ENCODE measurements at places on chromosomes 5 and 9.

DNA sequence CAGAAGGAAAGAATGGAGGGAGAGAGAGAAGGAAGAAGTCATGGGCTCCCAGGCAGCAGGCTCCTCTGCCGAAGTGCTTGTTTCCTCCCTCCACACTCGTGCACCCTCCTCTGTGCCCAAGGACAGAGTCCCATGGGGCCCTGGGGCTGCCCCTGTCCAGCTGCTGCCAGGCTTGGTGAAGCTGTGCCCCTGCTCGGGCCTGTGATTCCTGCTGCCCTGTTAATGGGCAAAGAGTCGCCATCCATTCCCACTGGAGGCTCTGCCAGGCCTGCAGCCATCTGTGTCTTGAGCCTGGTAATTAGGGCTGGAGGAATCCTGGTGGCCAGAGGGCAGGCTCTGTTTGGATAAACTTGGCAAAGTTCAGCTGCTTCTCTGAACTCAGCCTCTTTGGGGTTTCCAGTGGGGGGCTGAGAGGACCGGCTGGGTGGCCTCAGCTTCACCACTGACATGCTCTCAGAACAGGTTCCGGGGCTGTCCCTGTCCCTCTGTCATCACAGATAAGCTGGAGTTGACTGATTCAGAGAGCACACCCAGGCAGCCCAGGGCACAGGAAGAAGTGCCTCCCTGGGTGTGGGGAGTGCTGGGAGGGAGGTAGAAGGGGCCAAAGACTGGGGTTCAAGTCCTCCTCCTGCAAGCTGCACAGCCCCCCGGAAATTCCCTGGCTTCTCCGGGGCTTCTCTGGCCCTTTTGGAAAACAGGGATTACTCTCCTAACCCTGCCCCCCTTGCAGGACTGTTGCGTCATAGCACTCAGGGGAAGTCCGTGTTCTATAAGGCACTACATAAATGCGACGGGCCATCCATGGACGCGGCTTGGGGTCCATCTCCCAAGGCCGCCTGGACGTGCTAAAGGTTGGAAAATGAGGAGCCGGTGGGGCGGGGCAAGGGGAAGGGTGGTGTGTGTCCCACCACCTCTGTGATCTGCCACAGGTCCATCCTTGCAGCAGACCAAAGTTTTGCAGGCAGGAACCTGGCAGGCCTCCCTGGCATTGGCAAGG is 154.8 kb downstream of the PAX5 start:
- DNase-seq = no peak

DNA sequence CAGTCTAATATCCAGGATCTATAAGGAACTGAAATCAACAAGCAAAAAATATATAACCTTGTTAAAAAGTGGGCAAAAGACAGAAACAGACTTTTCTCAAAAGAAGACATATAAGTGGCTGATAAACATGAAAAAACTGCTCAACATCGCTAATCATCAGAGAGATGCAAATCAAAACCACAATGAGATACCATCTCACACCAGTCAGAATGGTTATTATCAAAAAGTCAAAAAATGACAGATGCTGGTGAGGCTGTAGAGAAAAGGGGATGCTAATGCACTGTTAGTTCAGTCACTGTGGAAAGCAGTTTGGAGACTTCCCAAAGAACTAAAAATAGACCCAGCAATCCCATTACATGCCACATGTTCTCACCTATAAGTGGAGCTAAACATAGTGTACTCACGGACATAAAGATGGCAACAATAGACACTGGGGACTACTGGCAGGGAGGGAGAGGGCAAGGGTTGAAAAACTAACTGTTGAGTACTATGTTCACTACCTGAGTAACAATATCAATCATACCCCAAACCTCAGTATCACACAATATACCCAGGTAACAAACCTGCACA is 11.7 kb upstream of the TSSK1B start:
- no peak for DNase-seq

DNA sequence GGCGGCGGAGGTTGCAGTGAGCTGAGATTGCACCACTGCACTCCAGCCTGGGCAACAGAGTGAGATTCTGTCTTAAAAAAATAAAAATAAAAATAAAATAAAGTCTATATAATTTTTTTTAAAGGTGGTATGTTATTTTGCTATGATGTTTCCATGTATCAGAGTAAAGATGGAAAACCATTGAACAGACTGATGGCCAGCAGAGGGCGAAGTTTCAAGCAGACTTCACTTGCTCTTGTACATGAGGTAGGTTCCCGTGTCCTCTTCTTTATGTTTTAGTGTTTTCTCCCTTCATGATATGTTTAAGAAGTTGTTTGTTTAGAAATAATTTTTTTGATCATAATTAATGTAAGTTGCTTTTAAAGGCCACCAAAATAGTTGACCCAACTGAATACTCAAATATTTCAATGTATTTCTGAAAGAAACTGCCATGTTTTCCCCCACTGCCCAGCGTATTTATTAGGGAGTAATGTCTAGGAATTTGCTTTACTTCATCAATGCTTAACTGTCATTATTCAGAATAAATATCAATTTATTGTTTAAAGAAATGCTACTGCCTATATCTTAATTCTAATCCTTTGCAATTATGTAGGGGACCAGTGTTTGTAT is 146.4 kb downstream of the HACD4 start:
- no peak for DNase-seq

GRCh38 chr5:16859346-16859745 is 76.7 kb downstream of the MYO10 start:
- DNase-seq = no peak

- DNase-seq = no peak
Observed at GRCh38 chr5:2563046-2563445, 188.4 kb downstream of the IRX2 start.

GRCh38 chr5:130068988-130069387 is 164.7 kb downstream of the CHSY3 start:
- no peak for DNase-seq

DNA sequence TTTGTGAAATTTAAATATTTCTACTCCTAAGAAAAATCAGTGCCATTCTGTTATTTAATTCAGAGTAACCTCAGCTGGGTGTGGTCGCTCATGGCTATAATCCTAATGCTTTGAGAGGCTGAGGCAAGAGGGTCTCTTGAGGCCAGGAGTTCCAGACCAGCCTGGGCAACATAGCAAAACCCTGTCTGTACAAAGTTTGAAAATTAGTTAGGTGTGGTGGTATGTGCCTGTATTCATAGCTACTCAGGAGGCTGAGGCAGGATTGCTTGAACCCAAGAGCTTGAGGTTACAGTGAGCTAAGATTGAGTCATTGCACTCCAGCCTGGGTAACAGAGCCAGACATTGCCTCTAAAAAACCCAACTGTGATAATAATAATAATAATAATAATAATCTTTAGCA is 44.8 kb upstream of the CNTLN start:
- DNase-seq = no peak

DNA sequence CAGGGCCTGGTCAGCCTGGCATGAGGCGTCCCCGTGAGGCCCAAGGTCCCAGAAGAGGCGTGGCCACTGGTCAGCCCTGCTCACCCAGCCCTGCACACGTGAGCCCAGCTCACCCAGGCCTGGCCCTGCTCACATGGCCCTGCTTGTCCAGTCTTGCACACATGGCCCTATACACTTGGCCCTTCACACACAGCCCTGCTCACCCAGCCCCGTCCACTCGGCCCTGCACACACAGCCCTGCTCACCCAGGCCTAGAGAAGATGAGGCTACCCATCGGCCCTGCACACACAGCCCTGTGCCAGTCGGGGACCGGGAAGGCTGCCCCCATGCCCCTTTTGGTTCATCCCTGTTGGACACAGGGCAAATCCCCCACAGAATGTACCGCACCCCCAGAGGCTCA is 28.4 kb downstream of the ZDHHC11B start:
- DNase-seq = no peak

Measured in AG04449 (cell line).